ENCODE measurements at places on chromosomes 2 and 18.

DNA sequence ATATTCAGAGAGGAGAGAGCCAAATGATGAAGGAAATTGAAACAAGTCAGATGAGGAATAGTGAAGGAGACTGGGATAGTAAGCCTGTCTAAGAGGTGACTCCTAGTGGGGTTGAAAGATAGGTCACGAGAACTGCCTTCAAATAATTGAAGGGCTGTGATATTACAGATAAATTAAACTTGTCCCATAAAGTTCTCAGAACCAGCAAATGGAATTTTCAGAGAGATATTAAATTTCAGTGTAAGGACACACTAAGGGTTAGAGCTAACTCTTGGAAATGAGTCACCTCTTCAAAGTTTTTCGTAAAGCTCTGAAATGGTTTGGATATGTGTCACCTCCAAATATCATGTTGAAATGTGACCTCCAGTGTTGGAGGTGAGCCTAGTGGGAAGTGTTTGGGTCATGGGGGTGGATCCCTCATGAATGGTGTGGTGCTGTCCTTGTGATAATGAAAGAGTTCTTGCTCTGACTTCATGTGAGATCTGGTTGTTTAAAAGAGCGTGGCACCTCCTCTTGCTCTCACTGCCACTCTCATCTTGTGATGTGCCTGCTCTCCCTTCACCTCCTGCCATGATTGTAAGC is 87.3 kb downstream of the BABAM2 start:
- no peak for DNase-seq

- DNase-seq: no peak
Observed at GRCh38 chr18:79687806-79688205, 8.2 kb downstream of the CTDP1 start.

GRCh38 chr18:48990481-48991318 is 39.9 kb upstream of the SMAD7 start:
- DNase-seq: no peak

GRCh38 chr2:241882091-241882625 is 12.6 kb downstream of the RTP5 start:
- DNase-seq: no peak

- no peak for DNase-seq
Observed at GRCh38 chr18:6747646-6748045, 18.1 kb downstream of the ARHGAP28 start.

DNA sequence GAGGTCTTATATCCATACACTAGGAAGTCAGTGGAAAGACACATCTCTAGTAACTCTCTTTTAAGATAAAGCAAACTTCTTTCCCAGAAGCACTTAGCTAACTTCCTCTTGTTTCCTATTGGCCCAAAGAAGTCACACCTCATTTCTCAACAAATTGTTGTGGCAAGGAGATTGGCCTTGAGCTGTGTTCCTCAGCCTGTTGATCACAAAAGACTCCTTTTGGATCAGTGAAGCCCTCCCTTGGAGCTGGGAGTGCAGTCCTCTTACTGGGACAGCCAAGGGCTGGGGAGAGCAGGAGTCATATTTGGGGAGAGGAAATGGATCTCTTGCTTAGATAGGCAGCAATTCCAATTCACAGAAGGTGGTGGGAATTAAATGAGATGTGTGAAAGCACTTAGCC is 51.2 kb upstream of the DAPL1 start:
- no peak for DNase-seq

GRCh38 chr2:225173909-225174308 is 131.6 kb upstream of the DOCK10 start:
- no peak for DNase-seq

DNA sequence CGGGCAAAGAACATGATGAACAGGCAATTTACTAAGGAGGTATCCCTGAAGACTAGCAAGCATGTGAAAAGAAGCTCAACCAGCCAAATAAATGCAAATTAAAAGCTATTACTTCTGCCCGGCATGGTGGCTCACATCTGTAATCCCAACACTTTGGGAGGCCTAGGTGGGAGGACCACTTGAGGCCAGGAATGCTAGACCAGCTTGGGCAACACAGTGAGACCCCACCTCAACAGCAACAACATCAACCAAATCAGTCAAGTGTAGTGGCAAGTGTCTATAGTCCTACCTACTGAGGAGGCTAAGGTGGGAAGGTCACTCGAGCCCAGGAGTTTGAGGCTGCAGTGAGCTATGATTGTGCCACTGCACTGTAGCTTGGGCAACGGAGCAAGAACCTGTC is 139.1 kb downstream of the MEP1B start:
- DNase-seq: no peak

- no peak for DNase-seq
Observed at GRCh38 chr18:50410008-50410407, 35.2 kb downstream of the SKA1 start.

DNA sequence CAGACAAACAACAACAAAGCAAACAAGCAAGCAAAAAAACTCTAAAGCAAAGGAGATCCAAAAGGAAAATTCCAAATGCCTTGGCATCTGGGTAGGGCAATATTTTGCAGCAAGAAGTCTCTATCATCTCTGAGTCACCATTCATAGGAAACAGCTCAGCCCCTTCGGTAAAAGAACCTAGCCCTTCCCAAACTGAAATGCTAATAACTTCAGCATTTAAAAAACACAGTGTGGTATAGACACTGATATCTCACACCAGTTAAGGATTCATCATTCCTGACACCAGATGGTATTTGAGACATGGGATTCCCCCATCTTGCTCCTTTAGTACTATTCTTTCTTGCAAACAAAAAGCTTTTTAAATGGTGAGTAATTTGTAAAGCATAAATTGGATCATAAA is 491.8 kb downstream of the TXNL1 start:
- DNase-seq: no peak

- no peak for DNase-seq
Observed at GRCh38 chr2:42804891-42805290, 12.5 kb upstream of the HAAO start.

DNA sequence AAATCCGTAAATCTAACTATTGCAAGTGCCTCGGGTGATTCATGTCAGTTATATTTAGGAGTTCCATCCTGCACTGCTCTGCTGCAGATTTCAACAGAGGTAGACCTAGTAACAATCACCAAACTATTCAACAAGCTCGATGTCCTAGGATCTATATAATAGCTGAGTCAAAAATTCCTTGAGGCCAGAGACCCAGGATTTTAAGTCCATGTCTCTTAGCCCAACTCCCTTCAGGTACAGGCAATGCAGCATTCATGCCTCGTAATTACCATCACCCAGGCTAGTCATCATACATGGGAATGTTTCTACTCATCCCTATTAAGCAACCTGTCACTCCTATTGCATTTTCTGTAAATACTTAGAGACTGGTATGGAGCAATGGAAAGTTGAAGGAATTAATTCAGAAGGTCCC is 729 bp downstream of the TM4SF20 start:
- DNase-seq: no peak

DNA sequence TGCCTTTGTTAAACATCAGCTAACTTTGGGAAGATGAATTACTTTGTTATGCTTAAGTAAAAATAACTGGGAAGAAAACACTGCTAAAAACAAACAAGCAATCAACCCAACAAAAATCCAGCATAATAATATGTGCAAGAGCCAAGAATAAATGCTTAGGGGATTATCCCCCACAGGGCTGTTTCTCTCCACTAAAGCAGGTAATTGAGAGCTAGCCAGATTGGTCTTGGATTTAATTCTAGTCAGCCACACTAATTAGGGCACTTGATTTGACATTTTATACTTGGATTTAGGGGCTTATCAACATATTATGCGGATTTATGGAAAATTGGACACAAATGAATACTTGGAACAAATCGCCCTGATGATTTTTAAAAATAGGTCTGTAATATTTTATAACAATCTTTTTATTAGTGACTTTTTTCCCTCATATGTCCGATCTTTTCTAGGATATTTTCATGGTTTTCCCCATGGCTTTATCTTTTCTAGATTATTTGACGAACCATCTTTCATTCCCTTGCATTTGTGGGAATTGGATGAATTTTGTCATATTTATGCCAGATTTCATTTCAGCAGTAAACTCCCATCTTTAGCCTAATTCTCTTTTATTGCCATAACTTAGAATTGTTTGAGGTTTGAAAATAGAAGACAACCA is 199.1 kb upstream of the NXPH2 start:
- DNase-seq: no peak
